Endothelial cell of umbilical vein (primary cell): ENCODE measurements at places on chromosomes 1 and 21.

DNA sequence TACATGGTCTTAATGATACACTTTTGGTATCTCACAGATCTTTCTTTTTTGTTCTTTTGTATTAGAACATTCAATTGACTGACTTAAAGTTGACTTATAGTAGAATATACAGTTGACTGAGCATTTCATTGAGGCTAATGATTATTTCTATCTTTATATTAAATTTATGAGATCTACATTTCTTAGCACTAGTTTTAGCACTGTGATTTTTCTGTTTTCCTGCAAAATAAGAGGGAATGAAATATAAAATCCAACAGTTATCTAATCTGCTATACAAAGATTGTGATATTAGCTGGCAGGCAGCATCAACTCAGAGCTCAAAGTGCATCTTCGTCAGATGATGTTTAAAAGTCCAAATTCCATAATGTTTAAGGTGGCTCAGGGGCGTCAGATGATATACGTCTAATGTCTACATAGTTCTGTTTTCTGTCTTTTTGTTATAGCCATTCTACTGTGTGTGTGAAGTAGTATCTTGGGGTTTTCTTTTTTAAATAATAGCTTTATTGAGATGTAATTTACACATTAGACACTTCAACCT is 85.4 kb downstream of the ATG4C start:
- no peak for DNase-seq

DNA sequence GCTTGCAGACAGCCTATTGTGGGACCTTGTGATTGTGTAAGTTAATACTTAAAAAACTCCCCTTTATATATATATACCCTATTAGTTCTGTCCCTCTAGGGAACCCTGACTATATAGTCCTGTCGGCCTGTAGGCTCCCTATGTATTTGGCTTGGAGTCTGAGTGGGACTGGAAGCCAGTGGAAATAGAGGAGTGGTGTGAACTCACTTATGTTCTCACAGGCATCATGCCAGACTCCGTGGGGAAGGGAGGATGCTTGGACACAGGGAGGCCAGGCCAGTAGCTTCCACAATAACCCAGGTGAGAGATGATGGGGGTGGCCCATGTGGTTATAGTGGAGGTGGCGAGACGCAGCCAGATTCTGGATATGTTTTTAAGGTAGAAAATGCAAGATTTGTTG is 136.7 kb upstream of the SYT6 start:
- no peak for DNase-seq

DNA sequence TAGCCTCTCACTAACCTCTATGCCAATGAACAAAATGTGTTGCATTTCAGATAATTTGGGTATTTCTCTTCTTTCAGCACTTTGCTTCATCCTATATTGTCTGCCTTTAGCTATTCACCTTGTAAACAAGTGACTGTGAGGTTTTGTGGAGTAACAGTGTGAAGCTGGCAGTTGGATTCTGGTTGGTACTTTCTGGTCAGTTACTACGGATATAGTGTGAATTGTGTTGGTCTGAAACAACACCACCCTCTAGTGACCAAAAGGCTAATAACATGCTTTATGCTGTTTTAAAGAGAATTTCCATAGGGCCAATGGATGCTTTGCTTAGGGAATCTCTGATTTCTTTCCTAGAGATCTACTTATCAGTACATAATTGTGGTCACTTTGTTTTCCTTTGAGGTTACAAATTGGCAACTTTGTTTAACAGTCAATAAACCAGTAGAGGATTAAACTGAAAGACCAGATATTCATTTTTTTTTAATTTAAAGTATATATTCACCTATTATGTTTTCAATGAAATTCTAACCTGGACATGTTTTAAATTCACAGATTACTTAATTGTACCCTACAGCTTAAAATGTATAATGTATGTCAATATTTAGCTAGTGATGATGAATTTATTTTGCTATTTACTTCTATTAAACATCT is 2.5 kb upstream of the PTGER3 start:
- peak; percentile 79 for DNase-seq

GRCh38 chr1:151147132-151147503 is 687 bp upstream of the SEMA6C start:
- DNase-seq = peak; percentile 58

DNA sequence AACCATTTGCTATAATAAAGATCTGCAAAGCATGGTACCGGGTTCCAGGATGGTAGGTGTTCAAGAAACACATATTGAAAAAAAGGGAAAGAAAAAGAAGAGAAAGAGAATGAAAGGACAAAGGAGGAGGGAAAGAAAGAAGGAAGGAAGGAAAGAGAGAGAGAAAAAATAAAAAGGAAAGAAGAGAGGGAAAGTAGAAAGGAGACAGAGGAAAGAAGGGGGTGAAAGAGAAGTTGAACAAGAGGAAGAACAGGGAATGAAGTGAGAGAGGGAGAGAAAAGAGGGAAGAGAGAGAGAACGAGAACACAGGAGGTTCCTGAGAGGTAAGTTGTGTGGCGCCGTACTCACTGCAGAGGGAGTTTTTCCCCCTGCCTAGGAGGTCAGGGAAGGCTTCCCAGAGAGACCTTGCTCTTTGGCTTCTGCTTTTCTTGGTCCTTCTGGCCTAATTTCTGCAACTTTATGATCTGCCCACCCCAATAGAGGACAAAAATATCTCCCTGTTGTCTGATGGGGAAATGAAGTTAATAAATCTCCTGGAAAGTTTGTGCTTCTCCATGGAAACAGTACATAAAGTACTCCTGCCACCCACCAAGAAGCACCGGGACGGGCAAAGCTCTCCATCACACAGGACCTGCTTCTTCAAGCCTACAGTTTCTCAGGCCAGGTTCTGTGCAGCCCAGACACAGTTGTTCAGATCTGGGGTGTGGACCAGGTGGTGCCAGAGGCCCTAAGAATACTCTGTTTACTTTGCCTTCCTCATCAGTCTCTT is 124.8 kb downstream of the ROR1 start:
- DNase-seq = no peak

- DNase-seq = no peak
These were observed 307.4 kb downstream of the KIF26B start for GRCh38 chr1:245462161-245462560.

- no peak for DNase-seq
These were observed 59.8 kb downstream of the XCL1 start for GRCh38 chr1:168636200-168636599.
